ENCODE measurements at places on chromosomes 12 and 14. TPM values are rescaled to one million over a fixed set of nuclear protein-coding genes. Genes with fewer than 3 reads are reported as not detected.

PLEKHA5 gene
- total RNA-seq: 11.8 TPM

LPAR5 gene
- 0.21 TPM for total RNA-seq

RASAL1 gene
- total RNA-seq: 0.64 TPM

GLT1D1 gene
- total RNA-seq: 9.5 TPM

FOXG1 gene
- total RNA-seq: not detected

ITGA5 gene
- 973 TPM for total RNA-seq

GPR84 gene
- not detected for total RNA-seq

BRAP gene
- total RNA-seq: 6.2 TPM

SLC7A8 gene
- total RNA-seq: 59.9 TPM

FZD10 gene
- 0.21 TPM for total RNA-seq

SYT1 gene
- total RNA-seq: 0.64 TPM

FRMD6 gene
- total RNA-seq: 104 TPM

ASCL1 gene
- total RNA-seq: not detected

TDP1 gene
- total RNA-seq: 9.4 TPM

PLA2G1B gene
- total RNA-seq: not detected
